Umbilical cord (tissue), 2 donors: ENCODE measurements at places on chromosomes 13 and 19.

DNA sequence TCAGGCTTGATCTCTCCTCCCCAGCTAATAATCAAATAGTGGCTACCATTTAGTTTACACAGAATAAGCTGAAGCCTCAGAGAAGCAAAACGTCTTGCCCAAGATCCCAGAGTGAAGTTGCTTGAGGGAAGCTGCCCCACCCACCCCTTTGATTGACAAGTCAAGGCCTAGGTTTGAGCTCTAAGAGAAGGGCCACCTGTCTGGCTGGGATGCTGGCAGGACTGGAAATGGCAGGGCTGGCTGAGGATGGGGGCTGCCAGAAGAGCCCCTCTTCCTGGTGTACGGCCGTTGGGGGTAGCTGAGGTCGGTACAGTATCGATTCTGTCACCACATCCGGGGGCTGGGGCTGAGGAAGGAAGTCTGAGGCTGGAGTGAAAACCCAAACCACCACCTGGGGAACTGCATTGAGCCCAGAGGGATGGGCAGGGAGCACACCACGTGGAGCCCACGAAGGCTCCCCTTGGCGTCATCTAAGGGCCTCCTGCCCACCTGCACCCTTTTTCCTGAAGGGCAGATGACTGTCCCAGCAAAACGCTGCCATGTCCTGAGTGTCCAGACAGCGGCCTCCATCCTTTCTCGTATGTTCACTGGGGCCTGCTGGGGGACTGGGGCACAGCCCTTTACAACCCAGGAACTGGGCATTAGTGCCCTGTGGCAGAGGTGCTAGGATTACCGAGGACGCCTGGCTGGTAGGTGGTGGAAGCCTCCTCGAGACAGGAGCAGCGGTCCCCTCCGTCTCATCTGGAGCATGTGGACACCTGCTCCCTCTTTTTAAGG, 1.4 kb upstream of the PRKD2 start:
- no peak for DNase-seq

GRCh38 chr19:6413721-6414643, 10.6 kb downstream of the KHSRP start:
- DNase-seq: no peak

DNA sequence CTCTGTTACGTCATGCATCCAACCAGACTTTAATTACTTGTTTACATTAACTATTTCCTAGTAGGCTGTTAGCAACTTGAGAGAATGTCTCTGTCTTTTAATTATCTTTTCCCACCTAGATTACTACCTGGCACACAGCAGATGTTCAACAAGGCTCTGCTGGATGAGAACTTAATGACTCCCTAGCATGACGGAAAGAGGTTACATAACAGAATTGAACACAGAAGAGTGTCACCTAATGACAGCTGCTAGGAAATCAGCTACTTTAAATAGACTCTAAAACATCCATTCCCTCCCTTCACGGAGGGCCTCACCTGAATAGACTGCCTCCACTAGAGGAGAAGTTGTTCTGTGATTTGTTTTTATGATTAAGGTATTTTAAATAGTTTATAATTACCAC, 110.8 kb downstream of the TEX29 start:
- DNase-seq: no peak

DNA sequence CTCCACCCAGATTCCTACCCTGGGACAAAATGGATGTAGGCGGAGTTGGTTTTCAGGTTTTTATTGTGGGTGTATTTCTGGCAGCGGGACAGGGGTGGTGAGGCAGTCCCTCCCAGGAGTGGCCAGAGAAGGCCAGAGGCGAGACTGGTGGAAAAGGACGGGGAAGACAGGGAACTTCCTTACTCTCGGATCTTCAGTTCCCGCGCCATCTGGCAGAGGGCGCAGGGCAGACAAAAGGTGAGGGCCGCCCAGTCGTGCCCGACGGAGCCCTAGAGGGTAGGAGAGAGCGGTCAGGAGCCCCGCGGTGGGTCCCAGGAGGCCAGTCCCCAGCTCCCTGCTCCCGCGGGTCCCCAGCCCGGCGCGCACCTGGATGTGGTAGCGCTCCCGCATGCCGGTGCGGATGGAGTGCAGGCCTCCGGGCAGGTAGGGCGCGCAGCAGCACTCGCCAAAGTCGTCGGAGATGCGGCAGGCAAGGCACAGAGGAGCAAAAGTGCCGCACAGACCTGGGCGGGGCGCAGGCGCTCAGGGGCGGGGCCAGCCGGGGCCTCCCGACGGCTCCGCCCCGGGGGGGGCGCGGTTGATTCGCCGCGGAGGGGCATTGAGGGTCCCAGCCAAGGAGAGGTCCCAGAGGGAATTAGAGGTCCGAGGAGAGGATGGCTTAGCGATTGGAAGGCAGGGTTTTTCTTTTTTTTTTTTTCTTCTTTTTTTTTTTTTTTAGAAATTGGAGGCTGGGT, 3.0 kb downstream of the CNFN start:
- peak; percentile 66 for DNase-seq

DNA sequence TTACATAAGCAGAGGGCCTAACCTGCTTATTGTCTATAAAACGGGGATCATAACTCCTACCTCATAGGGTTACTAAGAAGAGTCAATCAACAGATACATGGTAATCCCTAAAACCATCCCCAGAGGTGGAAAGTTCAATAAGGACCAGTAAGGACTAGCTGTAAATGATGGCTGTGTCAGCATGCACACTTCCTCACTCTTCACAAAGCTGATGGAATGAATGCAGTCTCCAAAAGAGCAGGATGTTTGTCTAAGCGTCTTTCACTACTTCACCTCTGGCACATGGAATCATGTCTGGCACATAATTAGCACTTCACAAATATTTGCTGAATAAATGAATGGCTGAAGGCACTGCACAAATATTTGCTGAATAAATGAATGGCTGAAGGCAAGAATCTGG, 134.2 kb downstream of the MIPEP start:
- no peak for DNase-seq

DNA sequence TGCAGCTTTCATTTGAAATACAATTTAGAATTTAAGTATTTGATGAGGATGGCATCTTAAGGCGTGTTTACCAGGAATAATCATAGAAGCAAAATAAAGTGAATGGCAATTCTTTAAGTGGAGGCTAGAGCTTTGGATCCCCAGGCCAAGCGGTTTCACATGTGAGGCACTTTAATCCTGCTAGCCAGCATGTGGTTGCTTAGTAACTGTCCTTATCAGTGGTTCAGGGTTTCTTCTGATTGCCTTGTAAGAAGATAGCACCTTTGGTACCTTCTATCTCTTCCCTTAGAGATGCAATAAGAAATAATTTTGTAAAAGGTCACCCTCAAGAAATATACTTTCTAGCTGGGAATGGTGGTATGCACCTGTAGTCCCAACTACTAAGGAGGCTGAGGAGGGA, 38.9 kb upstream of the SERP2 start:
- DNase-seq: no peak
